ENCODE measurements at places on chromosomes 3 and 15.

DNA sequence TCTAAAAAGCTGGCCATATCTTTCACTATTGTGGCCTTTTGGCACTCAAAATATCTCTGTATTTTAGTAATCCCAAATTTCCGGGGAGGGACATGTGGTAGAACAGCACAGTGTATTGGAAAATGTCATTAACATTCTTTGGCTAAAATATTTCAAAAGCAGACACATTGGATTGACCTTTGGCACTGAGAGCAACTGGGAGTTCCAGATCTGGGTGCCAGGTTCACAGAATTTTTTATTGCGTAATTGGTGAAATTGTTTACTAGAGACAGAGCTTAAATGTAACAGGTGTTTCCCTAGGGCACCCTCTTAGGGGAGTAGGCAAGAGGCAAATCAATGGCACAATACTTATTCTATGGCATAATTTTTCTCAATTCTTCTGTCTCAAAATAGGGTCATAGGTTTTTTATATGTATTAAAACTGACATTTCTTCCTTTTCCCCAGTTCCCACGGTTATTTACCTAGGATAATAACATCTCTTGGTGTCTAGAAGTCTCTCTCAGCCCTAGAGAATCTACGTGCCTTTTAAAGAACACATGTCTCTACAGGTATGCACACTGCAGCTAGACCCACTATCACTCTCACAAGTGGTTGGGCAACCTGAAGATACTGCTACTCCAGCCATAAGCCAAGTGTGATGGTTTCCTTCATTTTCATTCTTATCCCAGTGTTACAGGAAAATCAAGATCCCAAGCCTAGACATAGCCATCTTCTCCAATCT, 10.6 kb downstream of the RBMS3 start:
- no peak for DNase-seq

DNA sequence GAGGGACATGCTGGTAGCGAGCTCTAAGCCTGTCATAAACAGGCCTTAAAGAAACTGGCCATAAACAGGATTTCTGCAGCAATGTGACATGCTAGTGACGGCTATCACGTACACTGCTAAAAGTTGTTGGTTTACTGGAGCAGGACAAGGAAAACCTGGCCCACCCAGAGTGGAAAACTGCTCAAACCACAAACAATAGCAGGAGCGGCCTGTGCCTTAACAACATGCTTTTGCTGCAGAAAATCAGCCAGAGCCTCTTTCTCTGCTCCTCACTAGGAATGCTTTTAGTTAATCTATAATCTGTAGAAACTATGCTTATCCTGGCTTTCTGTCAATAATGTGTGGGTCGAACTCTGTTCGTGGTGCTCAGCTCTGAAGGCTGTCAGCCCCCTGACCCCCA, 202.9 kb upstream of the UBE3A start:
- DNase-seq: no peak

DNA sequence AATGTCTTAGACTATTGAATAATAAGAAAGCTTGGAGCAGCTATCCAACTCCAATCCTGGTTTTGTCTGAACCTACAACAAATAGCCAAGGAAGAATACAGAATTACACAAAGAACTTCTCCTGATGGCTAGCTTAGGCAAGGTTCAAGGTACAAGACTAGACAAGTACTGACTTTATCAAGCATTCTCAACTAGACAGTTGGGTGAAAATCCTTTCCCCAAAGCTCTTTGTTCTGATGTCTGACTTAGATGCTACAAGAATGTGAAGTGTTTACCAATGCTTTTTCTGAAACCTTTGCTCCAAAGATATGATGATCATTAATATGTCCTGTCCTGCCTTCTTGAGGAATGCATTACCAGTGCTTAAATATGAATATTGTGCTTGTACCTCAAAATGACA, 113.8 kb downstream of the ANXA2 start:
- DNase-seq: no peak

DNA sequence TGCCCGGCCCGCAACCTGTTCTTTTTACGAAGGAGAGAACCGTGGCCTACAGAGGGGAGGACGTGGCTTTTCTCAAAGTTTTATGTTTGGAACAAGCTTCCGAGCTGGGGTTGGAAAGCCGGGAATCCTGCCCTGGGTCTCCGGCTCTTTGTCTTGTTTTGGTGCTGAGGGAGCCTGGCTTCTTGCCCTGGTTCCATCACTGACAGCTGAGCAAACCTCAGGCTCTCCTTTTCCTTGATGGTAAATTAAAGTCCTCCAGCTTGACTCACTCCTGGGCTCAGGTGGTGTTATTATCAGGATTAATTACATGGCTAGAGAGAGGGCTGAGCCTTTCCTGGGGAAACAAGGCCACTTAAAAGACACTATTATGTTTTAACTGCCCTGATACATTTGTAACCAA, 289.5 kb upstream of the RGMA start:
- DNase-seq: no peak

Data from fibroblast of skin of abdomen (primary cell).